ENCODE measurements at places on chromosomes 3 and 15. TPM values are rescaled to one million over a fixed set of nuclear protein-coding genes. Genes with fewer than 3 reads are reported as not detected.
A peak's percentile ranks its signal among the peaks of the same experiment; 100 is the strongest.

- DNase-seq, result no peak
Measured at GRCh38 chr15:33454996-33455395, 144.2 kb downstream of the RYR3 start.

GRCh38 chr3:112394003-112394640 is 61.2 kb downstream of the CD200 start:
- no peak for DNase-seq

DNA sequence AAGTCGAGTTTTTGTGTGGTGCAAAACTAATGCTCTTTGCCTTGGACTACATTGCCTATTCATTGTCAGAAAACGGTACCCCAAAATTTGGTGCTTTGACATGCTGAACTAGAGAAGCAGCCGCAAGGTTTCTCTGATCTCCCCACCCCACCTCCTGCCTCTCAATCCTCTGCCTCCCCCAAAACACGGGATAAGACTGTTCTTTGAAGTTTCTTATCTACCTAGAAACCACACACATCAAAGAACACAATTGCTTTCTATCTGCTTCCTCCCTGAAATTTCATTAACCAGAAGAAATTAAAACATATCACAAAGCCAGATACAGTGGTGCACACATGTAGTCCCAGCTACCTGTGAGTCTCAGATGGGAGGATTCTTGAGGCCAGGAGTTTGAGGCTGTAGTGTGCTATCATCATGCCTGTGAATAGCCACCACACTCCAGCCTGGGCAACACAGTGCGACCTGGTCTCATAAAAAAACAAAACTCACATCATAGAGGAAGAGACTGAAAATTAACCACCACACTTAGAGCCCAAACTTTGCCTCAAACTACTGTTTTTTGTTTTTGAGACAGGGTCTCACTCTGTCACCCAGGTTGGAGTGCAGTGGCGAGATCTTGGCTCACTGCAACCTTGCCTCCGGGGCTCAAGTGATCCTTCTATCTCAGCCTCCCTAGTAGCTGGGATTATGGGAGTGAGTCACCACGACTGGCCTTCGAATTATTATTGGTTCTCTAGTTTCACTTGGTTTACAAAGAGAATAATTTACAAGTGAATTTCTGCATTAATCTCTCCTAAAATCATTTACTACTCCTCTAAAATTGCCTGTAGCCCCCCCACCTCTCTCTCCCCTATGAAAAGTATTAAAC is 2.7 kb upstream of the PCNP start:
- DNase-seq, result no peak

DNA sequence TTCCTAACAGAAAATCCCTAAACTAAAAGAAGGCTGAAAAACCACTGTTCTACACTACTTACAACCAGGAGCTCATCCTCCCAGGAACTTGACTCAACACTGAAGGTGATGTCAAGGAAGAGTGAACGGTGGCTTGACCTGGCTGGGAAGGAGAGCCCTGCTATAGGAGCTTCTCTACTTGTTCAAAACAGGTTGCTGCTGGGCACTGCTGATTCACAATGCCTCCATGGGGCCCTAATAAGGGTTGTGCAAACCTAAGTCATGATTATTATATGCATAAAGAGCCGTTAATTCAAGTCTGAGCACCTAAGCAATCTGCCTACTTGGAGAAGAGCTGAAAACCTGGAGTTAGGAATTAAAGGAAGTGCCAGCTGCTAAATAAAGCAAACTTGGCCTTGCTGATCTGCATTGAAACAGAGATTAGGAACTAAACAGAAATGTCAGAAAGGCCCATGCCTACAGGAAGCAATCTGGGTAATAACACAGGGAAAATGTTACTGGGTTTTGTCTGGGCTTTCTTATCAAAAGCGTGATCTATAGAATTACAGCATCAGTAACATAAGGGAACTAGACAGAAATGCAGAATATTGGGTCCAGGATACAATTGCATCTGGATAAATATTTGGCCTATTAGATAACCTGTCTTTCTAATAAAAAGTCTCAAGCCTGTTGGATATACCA is 243.2 kb downstream of the NEK10 start:
- no peak for DNase-seq

- DNase-seq, result no peak
Measured at GRCh38 chr15:36808411-36809160, 229.2 kb downstream of the CDIN1 start.

GRCh38 chr15:48423896-48424475 is 92.8 kb downstream of the DUT start:
- DNase-seq, result no peak

The INSYN1 gene
- total RNA-seq, result not detected

The CKMT1A gene
- total RNA-seq, result not detected

The FAM3D gene
- not detected for total RNA-seq

The MORC1 gene
- total RNA-seq, result not detected

DNA sequence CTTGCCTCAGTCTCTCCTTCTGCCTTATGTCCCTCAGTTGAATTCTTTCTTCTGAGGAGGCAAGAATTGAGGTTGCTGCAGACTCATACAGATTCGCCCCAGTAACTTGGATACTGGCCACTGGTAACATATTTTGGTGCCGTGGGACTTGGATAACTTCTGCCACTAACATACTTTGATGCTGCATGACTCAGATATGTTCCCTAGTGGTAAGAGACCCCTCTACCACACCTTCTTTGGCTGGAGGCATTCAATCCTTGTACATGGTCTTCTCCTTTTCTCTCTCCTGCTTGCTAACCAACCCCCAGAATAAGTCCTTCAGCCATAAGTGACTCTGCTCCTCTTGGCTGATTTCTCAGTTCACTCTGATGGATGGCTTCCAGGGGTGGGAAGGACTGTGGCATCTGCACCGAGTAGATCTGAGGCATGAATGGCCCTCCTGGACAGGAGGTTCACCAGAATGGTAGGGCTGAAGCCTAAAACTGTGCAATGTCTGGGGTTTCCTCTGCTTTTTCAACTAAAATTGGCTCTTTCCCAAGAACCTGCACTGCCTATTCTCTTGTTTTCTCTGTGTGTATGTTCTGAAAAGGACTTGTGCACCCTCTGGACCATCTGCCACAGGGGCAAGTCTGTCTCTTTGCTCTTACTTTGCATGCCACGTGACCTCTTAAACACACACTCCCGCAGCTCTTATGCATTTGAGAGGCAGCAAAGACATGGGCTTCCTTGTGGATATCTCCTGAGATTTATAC is 55.5 kb upstream of the FSTL1 start:
- no peak for DNase-seq

DNA sequence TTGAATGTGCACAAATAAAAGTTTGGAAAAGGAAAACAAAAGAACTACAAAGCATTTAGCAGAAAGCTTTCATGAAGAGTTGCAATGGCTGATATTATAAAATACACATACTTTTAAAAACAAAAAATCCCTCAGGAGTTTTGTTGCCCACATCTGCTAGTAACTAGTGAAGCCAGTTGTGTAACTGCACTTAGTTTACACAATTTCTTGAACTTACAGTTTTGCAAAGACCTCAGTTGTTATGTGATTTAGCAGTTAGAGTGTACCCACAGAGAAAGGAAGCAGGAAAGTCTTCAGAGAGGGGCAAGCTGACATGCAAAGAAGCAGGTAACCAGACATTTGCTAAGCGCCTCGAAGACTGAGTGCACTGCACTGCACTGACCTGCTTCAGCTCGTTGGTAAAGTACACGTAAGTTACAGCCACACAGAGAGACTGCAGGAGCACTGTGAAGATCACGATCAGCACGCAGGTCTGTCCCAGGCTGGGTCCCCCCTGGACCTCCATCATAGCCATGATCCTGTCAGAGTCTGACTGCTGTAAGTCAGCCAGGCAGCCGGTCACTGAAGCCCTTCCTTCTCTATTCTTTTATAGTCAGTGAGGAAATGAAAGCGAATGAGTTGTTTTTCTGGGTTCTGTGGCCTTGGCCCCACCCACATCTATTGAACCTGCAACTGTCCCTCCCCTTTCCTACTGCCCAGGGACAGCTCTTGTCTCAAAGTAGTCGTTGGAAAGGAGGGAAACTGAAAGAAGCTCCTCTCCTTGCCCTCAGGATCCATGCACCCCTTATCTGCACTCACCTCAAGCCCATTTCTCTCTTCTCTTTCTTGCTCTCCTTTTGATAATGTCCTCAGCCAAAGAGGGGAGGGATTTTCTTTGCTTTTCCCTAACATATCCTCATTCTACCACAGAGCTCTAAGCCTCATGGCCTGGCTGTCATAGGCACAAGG is at the start of gene TNFSF10:
Gene TNFSF10 (minus strand): TSS at position 560 of the 948 bp plus-strand sequence. CDS start 46 bp downstream, at position 514.
- peak; percentile 81 for DNase-seq

The TMCO5A gene
- total RNA-seq, result not detected

GRCh38 chr3:42424911-42425310 is 14.5 kb upstream of the LYZL4 start:
- no peak for DNase-seq

- no peak for DNase-seq
Measured at GRCh38 chr3:112000367-112000771, 1.6 kb downstream of the TAGLN3 start.

All from natural killer cell treated with Interleukin-12 subunit alpha and Interleukin-12 subunit beta and Interleukin-15 and Interleukin-18, amount 100 ng/mL, for 72 hours (primary cell).